Cardiac septum (tissue), 1 donor: ENCODE measurements at places on chromosomes 6 and 20.

GRCh38 chr6:20927130-20927860 is 393.0 kb downstream of the CDKAL1 start:
- no peak for DNase-seq

GRCh38 chr20:49901588-49901987 is 13.7 kb downstream of the SPATA2 start:
- no peak for DNase-seq

DNA sequence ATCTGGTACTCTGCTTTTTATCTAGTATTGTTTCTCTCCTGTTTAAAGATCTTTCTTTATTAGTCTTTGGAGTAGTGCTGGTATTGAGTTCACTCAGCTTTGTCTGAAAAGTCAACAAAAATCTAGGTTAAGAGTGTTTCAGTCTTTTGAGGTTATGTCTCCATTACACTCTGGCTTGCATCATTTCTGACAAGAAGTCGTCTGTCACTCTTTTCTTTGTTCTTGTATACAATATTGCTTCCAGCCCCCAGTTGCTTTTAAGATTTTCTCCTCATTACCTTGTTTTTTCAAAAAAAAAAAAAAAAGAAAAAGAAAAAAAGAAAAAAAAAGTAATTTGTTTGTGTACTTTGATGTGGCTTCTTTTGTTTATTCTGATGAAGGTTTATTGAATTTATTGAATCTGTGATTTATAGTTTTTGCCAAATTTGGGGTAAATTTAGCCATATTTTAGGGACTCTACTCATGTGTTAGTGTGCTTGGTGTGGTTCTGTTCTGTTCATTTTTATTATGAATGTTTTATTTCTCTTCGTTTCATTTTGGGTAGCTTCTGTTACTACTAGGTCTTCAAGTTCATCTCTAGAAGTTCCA is 408.9 kb downstream of the CDKAL1 start:
- DNase-seq = no peak

- DNase-seq = peak; percentile 72
These were observed 109.7 kb upstream of the NAA20 start for GRCh38 chr20:19907326-19908056.

- no peak for DNase-seq
These were observed 612 bp downstream of the TNNC2 start for GRCh38 chr20:45826381-45827019.

- no peak for DNase-seq
These were observed 50.0 kb upstream of the EZR start for GRCh38 chr6:158868890-158869825.

DNA sequence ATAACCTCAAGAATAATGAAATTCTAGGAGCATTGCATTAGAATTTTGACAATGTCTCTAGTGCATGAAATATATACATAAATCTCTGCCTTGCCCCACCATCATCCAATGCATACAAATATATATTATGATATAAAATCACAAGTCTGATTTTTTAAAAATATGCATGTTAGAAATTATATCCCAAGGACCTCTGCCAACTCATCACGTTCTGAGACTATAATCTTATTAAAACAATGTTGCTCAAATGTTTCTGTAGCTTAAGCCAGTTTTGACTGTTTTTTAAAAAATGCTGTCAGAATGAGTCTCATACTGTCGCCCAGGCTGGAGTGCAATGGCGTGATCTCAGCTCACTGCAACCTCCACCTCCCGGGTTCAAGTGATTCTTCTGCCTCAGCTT is 287.0 kb upstream of the SOX4 start:
- no peak for DNase-seq

- DNase-seq = no peak
These were observed 73.2 kb downstream of the RSPO3 start for GRCh38 chr6:127191716-127192115.

DNA sequence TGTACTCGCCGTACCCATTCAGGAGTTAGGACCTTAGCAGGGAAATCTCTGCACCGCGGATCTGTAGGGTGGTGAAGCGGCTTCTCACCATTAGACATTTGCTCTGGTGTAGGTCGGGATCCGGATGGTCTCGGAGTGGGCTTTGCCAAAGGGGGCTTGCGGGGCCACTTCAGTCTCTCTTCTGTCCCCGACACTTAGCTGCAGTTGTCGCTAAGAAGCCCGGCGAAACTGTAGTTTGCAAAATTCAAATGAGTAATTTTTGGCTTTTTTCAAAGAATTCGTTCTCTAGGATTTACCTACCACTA is 433 bp downstream of the QRSL1 start:
- DNase-seq = no peak

DNA sequence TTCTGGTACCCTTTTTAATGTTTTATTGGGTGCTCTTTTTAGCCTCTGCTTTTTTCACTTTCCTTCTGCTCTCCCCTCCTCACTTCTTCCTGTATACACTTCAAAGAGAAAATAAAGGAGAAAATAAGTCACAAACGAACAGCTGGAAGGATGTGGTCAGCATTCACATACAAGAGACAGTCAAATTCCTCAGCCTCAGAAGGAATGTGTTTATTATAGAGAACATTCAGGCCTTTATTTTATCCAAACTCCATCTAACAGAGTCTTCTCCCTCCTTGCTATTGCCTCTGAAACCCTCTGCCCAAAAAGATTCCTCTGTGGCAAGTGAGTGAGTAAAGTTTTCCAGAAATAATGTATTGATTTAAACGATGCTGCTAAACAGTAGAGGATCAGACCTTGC is 490.4 kb downstream of the FRK start:
- no peak for DNase-seq

- DNase-seq = no peak
These were observed 140.1 kb downstream of the QKI start for GRCh38 chr6:163554663-163555062.

- DNase-seq = no peak
These were observed 113.1 kb downstream of the FYN start for GRCh38 chr6:111759836-111760785.

- DNase-seq = no peak
These were observed 136.7 kb upstream of the EEF1E1 start for GRCh38 chr6:8238773-8239683.

DNA sequence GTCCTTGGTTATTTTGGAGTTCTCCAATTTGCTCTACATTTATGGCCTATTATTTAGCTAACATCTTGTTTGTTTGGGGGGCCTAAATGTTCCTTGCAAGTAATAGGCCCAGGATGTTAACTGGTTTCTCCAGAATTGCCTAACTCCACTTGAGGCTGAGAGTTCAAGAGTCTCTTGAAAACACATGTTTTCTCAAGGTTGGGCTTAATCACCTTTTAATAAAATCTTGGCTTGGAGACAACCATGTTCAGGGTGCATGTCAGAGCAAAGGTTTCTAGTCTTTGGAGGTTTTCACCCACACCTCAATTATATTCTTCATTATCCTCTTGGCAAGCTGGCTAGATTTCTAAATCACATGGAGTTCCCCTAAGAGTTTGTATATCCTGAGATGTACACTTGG is 54.2 kb downstream of the KLHL31 start:
- DNase-seq = no peak

DNA sequence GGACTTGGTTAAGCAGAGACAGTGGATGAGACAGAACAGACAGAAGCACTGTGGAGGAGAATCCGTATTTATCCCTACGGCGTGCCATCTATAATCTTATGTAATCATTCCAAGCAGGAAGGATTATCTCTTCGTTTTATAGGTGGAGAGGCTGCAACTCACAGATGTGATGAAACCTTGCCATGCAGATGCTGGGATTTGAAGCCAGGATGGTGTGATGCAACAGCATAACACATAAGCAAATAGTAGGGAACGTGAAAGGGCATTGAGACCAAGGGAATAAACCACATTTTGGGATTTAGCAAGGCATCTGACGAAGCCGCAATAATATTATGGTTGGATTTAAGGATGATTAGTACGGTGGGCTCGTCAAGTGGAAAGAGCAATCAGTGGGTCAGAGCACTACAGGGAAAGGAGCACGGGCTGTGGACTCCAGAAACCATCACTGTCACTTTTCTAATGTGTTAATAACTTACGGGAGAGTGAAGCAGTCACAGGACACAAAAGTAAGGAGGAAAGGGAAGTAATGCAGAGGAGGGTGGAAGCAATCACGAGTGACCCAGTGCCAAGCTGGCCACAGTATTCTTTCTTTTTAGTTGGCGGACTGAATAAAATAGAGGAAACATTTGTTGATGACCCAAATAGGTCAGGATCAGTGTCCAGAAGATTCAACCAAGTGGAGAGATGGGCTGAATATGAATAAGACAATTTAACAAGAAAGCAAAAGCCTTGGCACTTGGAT is 119.6 kb upstream of the EDN1 start:
- no peak for DNase-seq

DNA sequence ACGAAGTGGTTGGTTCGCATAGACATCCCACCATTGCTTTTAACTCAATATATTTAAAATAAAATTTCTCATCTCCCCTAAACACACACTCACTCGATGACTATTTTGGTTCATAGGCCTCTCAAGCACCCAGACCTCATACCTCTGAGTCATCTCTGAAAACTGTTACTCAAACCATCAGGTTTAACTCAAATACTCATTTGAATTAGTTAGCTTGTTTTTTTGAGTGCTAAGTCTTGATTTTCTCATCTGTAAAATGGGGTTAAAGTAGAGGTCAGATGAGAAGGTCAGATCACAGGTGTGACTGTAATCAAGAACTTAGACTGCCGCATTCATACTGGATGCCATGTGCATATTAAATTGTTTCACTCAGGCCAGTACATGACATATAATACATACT is 243.9 kb upstream of the TENT5A start:
- no peak for DNase-seq

GRCh38 chr6:55895972-55896730 is 20.8 kb upstream of the BMP5 start:
- DNase-seq = no peak

GRCh38 chr20:53040693-53041589 is 68.8 kb downstream of the TSHZ2 start:
- no peak for DNase-seq

DNA sequence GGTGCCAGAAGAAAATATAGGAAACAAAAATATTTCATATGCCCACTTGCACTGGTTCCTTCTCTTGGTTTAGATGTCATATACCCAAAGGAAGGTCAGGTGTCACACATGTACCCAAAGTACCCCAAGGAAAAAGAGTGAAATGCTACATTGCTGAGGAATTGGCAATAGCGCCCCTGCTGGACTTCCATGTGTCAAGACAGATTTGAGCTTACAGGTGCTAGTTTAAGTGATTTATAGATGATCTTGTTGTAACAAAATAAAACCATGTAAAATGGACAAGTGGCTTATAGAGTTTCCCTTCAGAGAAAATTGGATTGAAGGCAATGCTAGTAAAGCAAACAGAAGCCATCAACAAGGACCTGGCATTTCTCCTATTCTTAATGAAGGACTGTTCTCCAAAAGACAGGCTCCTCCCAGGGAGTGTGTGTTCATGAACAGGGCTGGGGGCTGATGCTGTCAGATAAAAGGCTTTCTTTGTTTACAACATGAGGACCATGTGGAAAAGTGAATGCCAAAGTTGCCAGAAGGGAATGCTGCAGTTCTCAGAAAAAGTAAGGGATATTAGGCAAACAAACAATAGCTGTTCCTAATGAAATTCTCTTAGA is 64.3 kb upstream of the PAK5 start:
- no peak for DNase-seq

DNA sequence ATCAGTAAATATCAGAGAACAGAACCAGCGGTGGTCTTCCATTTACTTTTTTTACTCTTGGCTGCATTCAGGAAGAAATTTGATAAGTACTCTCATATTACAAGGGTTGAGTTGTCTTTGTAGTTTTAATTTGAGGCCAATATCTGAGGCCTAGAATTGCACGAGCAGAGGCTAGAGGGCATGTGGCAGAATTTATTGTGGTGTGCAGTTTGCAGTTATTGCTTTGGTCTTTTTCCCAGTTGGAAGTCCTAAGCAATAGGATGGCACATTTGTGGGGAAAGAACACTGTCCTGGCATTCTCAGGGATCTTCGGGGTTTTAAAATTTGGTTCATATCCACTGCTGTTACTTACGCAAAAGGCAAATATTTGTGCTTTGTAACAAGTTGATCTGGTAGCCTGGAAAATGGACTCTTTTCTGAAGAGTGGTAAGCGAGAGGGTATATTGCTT is 66.0 kb downstream of the CTNNBL1 start:
- DNase-seq = no peak

DNA sequence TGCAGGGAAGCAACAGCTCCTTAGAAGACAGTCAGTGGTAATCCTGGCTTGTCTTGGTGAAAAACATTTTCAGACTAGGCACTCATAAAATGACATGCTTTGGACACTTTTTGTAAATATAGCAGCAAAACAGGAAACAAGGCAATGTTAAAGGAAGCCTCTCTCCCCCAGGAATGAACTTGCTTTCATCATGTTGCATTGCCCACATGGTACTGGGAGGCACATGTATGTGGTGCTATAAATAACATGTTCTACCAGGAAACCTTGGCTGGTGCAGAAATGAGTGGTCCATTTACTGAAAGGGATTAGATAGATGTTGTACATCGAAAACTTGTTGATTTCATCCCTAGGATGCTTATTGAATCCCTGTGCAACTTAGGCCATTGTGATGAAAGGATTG is 121.4 kb upstream of the RREB1 start:
- DNase-seq = no peak

DNA sequence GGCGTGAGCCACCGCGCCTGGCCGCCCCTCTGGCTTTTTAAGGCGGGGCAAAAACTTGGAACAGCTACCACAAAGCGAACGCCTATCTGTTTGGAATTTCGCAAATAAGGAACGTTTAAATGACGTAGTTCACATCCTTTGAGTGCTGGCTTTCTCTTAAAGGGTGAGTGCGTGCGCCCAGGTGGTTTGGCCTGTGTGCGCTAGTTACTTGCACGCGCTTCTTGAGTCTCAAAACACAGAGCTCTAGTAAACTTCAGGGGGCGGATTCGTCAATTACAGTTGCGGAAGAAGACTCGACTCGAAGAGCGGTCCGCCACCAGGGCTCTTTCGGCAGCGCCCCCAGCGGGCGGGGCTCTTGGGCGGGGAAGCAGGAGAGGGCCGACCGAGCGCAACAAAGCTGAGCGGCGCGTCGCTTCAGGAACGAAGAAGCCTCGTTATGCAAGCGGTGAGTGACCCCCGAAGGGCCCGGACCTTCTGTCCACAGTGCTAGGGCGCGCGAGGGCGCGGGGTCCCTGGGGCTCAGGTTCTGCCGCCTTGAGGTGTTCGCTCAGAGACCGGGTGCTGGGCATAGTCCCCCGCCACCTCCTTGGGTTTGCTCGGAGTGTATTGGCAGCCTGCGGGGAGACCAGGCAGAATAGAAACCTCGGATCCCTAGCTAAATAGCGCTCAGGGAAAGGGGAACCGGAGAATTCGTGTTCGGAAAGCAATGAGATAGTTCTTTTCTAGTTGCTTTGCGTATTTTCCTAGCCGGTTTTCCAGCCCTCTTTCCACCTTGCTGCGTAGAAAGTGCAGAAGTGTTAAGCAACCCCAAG is at the start of gene SYCP2L:
SYCP2L (plus strand) TSS at position 362 of the 812 bp plus-strand sequence; CDS start at position 437, 75 bp downstream.
- DNase-seq = no peak

DNA sequence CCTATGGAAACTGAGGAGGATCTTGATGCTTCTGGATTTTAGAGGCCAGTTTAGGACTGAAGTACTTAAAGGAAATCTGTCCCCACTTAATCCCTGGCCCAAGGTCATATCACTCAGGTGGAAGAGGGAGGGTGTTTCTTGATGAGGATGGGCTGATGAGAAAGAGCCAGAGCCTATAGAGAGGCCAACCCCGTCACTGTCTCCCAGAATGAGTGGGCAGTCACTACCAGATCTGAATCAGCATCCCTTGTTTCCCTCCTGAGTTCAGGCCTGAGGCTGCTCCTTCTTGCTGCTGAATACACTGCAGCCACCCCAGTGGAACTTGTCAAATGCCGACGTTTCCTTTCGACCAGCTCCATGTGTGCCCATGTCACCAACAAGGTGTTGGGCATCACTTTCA is 14.8 kb downstream of the ARMC12 start:
- no peak for DNase-seq

GRCh38 chr6:26604026-26604425 is 7.3 kb downstream of the ABT1 start:
- DNase-seq = no peak

GRCh38 chr6:45843848-45844521 is 171.7 kb downstream of the CLIC5 start:
- no peak for DNase-seq
